ENCODE measurements at places on chromosomes 4 and X. TPM values are rescaled to one million over a fixed set of nuclear protein-coding genes. Genes with fewer than 3 reads are reported as not detected.
A peak's percentile ranks its signal among the peaks of the same experiment; 100 is the strongest.

GRCh38 chr4:169756971-169757574 is 671 bp downstream of the HPF1 start:
- H3K27me3 ChIP-seq, result peaks cover 11% of the 10 kb centered on the region
- peaks cover 27% of the 10 kb centered on the region for H3K4me1 ChIP-seq
- peak overlapping the region; percentile 91 for H3K4me3 ChIP-seq
- peaks cover 5% of the 10 kb centered on the region for H3K36me3 ChIP-seq

DNA sequence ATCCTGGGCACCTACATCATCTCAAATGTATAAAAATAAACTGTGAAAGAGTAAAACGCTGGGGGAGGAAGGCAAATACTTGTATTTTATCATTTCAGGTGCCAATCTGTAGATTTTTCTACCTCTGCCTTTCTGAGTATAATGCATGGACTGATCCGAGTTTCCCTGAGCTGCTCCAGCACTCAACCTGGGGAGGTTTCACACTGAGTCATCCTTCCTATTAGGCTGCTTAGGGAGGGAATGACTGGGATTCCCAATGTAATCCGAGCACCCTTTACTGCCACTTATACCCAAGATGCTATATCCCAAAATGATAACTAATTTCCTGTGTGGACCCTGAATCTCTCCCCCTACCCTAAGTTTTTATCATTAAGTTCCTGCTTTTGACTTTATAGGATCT is 126.6 kb downstream of the HNRNPD start:
- H3K4me3 ChIP-seq, result no peak overlapping the region
- no peak for DNase-seq
- no peaks in the 10 kb centered on the region for H3K4me1 ChIP-seq
- H3K27ac ChIP-seq, result no peak overlapping the region
- H3K27me3 ChIP-seq, result peaks cover under 1% of the 10 kb centered on the region
- no peaks in the 10 kb centered on the region for H3K36me3 ChIP-seq

GRCh38 chr4:76886214-76886613 is 11.7 kb downstream of the SOWAHB start:
- H3K36me3 ChIP-seq, result no peaks in the 10 kb centered on the region
- no peak for DNase-seq
- H3K4me3 ChIP-seq, result no peak overlapping the region
- H3K27ac ChIP-seq, result no peak overlapping the region
- no peaks in the 10 kb centered on the region for H3K4me1 ChIP-seq

GRCh38 chr4:183441276-183441675 is 3.2 kb upstream of the CDKN2AIP start:
- H3K4me1 ChIP-seq, result peaks cover 19% of the 10 kb centered on the region
- peaks cover 16% of the 10 kb centered on the region for H3K36me3 ChIP-seq
- H3K4me3 ChIP-seq, result no peak overlapping the region
- DNase-seq, result no peak
- H3K27me3 ChIP-seq, result peaks cover 6% of the 10 kb centered on the region

DNA sequence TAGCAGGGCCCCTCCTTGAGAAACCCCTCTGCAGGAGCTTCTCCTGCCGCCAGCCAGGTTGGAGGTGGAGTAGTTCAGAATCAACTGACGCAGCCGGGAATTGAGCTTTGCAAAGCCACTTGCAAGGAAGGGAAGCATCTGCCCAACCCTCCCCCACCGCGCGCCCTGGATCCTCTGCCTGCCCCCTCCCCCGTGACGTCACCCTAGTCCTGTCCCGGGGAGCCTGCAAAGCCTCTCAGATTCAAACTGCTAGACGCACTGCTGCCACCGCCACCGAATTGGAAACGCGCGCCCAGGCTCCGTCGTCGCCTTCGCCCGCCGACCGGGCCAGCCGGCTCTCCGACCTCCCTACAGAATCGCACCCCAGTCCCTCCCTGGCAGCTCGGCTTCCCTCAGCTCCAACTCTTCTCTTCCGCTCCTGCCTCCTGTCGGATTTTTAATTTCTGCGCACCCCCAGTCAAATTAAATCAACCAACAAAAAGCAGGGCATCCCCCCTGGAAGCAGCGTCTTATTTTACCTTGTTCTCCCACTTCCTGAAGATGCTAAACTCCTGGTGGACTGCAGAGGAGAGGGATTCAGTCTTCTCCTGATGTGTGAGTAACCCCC is 3.8 kb downstream of the SLITRK2 start:
- H3K27me3 ChIP-seq, result peaks cover 22% of the 10 kb centered on the region
- no peak overlapping the region for H3K27ac ChIP-seq
- H3K4me1 ChIP-seq, result no peaks in the 10 kb centered on the region
- no peaks in the 10 kb centered on the region for H3K36me3 ChIP-seq
- no peak overlapping the region for H3K4me3 ChIP-seq
- DNase-seq, result no peak

DNA sequence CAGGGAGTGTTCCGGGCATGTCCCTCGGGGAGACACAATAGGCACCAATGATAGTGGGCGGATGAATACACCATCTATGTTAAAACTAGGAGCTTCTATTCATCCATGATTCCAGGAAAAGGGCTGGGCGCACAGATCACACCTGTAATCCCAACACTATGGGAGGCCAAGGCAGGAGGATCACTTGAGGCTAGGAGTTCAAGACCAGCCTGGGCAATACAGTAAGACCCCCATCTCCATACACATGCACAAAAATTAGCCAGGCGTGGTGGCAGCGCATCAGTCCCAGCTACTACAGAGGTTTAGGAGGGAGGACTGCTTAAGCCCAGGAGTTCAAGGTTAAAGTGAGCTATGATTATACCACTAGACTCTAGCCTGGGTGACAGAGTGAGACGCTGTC is 2.4 kb downstream of the NELFA start:
- peaks cover 52% of the 10 kb centered on the region for H3K36me3 ChIP-seq
- peak overlapping the region; percentile 90 for H3K4me3 ChIP-seq
- no peak overlapping the region for H3K27ac ChIP-seq
- peaks cover 6% of the 10 kb centered on the region for H3K27me3 ChIP-seq

GRCh38 chr4:169079942-169080827 is 70.1 kb upstream of the CBR4 start:
- peaks cover 5% of the 10 kb centered on the region for H3K27me3 ChIP-seq
- no peak for DNase-seq
- peaks cover 14% of the 10 kb centered on the region for H3K4me1 ChIP-seq
- H3K27ac ChIP-seq, result no peak overlapping the region
- peak overlapping the region; percentile 7 for H3K4me3 ChIP-seq

DNA sequence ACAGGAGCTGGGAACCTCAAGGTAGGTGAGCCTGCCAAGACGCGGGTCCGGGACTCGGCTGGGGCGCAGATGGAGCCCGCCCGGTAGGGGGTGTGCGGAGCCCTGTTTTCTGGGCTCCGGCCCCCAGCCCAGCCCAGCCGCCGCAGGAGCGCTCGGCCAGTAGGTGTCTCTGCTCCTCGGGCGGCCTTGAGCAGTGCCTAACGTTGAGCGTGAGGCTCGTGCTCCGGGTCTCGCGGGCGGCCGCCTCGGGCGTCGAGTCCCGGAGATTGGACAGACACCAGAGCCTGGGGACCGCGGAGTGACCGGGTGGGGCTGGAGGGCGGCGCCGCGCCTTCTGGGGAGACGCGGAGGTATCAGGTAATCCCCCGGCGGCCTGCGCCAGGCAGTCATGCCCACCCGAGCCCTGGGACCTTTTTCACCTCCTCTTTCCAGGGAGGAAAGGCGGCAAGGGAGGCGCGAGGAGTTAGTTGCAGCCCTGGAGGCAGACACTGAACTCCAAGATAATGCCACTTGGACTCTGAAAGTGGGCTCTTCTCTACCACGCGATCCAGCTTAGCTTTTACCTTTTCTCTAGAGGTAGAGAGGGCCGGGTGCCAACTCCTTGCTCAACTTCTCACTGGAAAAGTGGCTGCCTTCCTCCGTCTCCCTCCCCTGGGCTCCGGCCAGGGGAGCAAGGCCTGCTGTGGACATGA is 14.5 kb upstream of the FGG start:
- H3K27me3 ChIP-seq, result peaks cover 21% of the 10 kb centered on the region
- no peak overlapping the region for H3K27ac ChIP-seq
- no peaks in the 10 kb centered on the region for H3K4me1 ChIP-seq
- H3K4me3 ChIP-seq, result no peak overlapping the region

DNA sequence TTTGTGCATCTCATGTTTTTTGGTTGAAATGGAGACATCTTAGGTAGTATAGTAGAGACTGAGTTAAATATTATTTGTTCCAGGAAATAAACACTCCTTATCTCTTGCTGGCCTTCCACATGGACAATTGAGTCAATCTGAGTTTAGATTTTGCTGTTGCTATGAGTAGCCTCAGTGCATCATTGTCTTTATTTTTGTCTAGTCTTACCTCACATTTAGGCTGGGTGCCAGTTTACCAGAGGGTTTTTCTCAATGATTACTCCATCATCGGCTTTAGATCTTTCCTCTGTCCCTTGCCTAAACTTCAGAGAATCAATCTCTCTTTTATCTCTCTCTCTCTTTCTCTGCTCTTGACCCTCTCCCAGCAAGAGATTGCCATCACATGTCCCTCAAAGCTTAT is 73.6 kb downstream of the GABRB1 start:
- H3K27me3 ChIP-seq, result peaks cover 2% of the 10 kb centered on the region
- no peak for DNase-seq
- no peaks in the 10 kb centered on the region for H3K4me1 ChIP-seq
- no peak overlapping the region for H3K27ac ChIP-seq
- no peaks in the 10 kb centered on the region for H3K36me3 ChIP-seq
- H3K4me3 ChIP-seq, result no peak overlapping the region

- H3K4me3 ChIP-seq, result peak overlapping the region; percentile 78
- H3K27ac ChIP-seq, result no peak overlapping the region
- H3K27me3 ChIP-seq, result peaks cover 35% of the 10 kb centered on the region
- H3K4me1 ChIP-seq, result peaks cover 23% of the 10 kb centered on the region
- peaks cover 5% of the 10 kb centered on the region for H3K36me3 ChIP-seq
- no peak for DNase-seq
These were observed 654 bp upstream of the DDIT4L start for GRCh38 chr4:100190643-100191600.

- no peak overlapping the region for H3K27ac ChIP-seq
- H3K27me3 ChIP-seq, result no peaks in the 10 kb centered on the region
- H3K4me1 ChIP-seq, result peaks cover 1% of the 10 kb centered on the region
These were observed 13.2 kb upstream of the CTSO start for GRCh38 chr4:155966731-155967395.

- DNase-seq, result no peak
- peaks cover 6% of the 10 kb centered on the region for H3K4me1 ChIP-seq
- no peak overlapping the region for H3K27ac ChIP-seq
- no peaks in the 10 kb centered on the region for H3K36me3 ChIP-seq
- peak overlapping the region; percentile 30 for H3K4me3 ChIP-seq
These were observed 1.0 kb downstream of the ERVMER34-1 start for GRCh38 chr4:52750213-52750612.

DNA sequence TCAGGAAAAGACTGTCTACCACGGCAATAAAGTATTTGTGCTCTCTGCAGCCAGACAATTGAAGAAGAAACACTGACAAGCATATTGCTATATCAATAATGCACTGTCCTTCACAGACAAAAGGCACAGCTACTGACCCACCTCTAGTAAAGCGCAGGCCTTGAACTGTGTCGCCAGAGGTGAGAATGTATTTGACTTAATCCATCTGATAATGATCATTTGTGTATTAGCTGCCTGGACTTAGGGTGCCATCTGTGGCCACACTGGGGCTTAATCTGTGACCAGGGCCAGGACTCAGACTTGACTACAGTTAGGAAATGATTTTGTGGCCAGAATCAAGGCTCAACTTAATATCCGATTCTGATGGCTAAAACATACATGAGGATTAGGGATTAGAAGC is 260.4 kb downstream of the SMARCA1 start:
- no peaks in the 10 kb centered on the region for H3K4me1 ChIP-seq
- no peak for DNase-seq
- no peak overlapping the region for H3K27ac ChIP-seq
- H3K36me3 ChIP-seq, result no peaks in the 10 kb centered on the region
- no peak overlapping the region for H3K4me3 ChIP-seq
- H3K27me3 ChIP-seq, result no peaks in the 10 kb centered on the region

TENM3 gene
- total RNA-seq, result 0.05 TPM

HSFX4 gene
- not detected for total RNA-seq

CYP2U1 gene
- 0.80 TPM for total RNA-seq

ERCC6L gene
- total RNA-seq, result 9.6 TPM

MAGEC1 gene
- total RNA-seq, result not detected

P2RY10 gene
- 55.6 TPM for total RNA-seq

PLAC8 gene
- total RNA-seq, result 31.5 TPM

ESX1 gene
- 0.11 TPM for total RNA-seq

WAS gene
- 117 TPM for total RNA-seq

GLRA3 gene
- not detected for total RNA-seq

KIAA0232 gene
- 13.6 TPM for total RNA-seq

ZAR1 gene
- not detected for total RNA-seq

PTCHD1 gene
- total RNA-seq, result not detected
